ENCODE measurements at places on chromosomes 13 and 19.

DNA sequence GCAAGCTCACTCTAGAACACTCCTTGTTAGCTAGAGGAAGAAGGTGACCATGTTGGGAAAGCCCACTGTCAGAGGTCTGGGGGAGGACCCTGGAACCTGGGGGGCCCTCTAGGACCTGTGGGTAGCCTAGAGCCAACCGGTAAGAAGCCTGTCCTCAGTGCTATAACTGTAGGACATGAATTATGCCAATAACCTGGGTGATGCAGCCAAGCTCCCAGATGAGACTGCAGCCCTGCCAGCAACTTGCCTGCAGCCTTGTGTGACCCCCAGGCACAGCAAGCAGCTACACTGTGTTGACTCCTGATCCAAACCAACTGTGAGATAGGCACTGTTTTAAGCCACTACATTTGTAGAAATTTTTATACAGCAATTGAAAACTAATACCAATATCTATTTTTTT is 122.3 kb downstream of the MIPEP start:
- no peak for DNase-seq

DNA sequence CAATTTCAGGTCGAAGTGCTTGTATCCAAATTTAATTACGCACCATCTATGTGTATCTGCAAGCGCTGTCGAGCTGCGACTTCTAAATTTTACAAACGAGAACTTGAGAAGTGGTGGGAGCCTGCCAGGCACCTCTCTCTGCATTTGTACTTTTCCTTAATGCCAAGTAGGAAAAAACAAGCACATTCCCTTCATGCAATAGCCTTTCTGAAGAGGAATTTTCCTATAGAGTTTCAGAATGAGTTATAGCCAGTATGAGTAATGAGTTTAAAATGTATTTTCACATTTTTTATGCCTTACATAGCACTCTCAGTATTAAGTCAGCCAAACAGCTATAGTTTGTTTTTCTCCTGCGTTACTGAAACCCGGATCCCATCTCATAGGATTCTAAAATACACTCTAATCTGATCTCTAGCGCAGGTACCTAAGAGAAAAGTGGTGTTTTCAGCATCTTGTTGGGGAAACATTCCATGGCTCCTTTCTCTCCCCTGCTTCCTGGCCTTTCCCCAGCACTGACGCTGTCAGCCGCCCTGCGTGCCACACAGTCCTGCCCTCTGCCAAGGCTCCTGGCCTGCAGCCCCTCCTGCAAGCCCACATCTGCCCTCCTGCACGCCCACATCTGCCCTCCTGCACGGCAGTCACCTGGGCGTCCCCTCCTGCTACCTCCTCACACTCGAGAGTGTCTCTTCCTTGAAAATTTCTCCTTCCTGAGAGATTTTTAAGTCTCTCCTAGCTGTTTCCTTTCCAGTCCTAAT is 526.9 kb downstream of the MYO16 start:
- peak; percentile 80 for DNase-seq

- DNase-seq, result no peak
These were observed 38.6 kb upstream of the LAMP1 start for GRCh38 chr13:113258321-113259054.

DNA sequence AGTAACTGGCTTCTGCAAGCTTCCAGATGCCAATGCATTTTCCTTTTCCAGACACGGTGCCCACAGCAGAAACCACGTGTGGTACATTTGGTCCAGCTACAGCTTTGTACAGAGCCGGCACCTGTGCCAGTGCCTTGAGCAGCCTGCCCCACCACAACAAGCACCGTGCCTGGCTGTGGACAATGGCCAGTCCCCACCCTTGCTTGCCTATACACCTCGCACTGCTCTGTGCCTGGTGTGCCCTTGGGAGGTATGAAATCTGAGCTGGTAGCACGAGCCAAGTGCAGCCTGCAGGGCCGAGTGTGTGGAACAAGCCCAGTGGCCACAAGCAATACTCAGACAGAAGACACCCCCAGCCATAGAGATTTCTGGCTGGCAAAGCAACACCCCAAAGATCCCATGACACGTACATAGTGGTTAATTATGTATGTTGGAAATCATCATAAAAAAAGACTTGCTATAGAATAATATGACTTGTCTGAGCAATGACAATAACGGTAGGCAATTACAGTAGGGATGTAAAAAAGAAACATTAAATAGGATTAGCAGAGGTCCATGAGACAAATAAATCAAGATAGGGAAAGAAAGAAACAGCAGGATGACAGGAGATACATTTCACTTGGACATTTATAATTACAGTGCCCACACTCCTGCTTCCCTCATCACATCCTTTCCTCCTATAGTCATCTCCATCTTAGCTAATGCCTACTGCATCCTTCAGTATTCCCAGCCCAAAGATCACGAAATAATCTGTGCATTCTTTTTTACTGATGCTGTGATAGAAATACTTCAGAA is 1399.5 kb downstream of the PCDH9 start:
- no peak for DNase-seq

DNA sequence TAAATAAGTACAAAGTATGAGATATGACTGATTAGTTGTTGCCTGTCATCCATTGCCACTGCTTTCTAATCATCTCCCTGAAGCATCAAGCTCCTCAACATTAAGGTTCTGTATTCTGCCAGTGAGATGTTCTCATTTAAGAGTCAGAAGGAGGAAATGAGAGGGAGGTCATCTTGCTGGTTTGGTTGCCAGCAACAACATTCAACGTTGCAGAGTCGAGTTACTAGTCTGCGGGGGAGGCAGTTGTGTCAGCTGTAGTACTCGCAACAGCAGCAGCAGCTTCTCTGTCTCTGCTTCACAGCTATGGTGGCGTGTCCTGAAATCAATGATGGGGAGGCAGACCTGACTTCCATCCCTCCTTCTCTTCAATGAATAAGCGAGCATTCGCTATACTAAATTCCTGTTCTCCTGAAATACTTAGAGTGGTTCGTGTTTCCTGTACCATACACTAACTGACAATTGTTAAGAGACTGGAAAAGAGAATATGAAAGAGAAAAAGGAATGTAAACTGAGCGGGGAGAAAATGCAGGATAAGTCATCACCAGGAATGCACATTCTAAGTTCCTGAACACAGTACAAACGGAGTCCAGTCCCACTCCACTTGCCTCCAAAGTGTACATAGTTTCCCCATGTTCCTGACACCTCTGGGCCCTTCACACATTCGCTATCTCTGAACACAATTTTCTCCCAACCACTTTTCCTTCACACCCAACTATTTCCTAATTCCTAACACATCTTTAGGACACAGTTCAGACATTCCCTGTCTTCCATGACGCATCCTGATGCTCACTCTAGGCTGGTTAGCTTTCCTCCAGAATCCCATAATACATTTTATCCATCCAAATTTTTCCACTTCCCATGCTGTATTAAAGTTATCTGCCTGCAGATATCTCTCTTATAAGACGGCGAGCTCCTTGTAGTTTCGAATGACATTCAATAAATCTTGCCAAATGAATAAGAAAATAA is 263.0 kb downstream of the KLF12 start:
- DNase-seq, result peak; percentile 46

DNA sequence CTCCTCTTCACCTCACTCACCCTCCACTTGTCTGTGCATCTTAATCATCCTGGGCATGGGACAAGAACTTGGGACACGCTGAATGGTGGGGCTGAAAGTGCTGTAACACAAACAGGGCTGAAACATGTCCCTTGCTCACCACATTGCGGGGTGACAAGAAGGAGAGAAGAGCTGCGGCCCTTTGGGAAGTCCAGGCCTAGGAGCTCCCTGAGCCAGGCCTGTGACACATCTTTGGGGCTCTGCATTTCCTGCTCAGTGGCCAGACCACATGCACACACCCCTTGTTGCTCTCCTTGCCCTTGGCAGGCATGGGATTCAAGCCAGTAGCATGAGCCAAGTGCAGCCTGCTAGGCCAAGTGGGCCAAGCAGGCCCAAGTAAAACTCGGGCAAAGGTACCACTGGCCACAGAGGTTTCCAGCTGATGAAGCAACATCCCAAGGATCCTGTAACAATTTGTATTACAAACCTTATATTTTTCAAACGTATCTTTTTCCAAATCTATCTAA is 1384.3 kb upstream of the PCDH20 start:
- no peak for DNase-seq

DNA sequence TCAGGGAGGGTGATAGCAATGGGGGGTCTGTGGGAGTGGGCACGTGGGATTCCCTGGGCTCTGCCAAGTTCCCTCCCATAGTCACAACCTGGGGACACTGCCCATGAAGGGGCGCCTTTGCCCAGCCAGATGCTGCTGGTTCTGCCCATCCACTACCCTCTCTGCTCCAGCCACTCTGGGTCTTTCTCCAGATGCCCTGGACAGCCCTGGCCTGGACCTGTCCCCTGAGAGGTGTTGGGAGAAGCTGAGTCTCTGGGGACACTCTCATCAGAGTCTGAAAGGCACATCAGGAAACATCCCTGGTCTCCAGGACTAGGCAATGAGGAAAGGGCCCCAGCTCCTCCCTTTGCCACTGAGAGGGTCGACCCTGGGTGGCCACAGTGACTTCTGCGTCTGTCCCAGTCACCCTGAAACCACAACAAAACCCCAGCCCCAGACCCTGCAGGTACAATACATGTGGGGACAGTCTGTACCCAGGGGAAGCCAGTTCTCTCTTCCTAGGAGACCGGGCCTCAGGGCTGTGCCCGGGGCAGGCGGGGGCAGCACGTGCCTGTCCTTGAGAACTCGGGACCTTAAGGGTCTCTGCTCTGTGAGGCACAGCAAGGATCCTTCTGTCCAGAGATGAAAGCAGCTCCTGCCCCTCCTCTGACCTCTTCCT is 9.3 kb upstream of the CEACAM7 start:
- peak; percentile 4 for DNase-seq

DNA sequence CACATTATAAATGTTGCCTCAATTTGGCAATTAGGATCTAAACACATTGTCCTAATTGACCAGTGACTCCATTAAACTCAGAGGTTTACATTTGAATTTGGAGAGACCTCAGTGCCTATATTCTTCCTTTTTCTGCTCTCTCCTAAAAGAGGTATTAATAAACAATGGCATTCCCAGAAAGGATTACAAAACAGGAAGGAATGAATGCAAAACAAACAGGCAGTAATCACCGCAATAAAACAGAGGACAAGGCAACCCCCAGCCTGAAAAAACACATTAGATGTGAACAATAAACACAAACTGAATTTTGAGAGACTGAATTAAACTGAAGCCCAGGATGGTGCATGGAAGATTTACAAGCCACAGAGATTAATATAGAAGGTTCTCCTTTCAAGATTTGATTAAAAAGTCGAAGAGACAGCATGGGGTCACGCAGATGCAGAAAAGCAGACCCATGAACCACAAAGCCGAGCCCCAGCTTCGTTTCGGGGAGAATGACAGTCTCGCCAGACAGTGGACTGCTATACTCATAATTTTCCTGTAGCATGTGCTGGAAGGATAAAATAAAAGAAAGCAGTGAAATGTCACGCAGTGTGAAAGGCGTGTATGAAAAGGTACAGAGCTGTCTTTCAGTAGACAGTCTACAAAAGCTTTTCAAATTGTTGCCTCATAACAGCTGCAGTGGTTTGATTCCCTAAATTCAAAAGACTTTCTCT is 503.0 kb downstream of the LIG4 start:
- no peak for DNase-seq

DNA sequence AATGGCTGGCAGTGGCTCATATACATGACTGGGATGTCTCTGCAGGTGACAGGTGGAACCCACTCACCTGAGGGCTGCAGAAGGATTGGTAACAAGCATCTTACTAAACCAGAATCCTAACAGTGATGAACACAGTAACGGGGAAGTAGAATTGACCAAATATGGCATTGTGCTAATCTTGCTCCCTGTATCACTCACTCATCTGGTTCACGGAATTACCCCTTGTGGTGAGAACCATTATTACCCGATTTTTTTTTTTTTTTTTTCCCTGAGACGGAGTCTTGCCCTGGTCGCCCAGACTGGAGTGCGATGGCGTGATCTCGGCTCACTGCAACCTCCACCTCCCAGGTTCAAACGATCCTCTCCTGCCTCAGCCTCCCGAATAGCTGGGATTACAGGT is 69.5 kb downstream of the PTPRS start:
- DNase-seq, result no peak

DNA sequence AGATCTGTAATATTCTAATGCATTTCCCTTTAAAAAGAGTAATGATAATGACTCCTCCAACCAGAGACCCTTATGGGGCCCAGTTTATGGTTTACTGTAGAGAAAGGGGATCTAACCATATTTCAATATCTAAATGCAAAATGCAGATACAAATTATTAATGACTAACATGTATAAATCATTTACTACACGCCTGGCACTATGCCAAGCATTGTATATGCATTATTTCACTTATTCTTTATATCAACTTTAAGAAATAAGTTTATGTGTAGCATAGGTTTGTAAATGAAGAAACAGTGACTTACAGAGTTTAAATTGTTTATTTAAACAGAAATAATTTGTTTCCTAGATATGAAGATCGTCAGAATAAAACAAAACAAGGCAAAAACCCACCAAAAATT is 86.2 kb upstream of the SCEL start:
- no peak for DNase-seq

- DNase-seq, result no peak
These were observed 3.2 kb upstream of the ZNF627 start for GRCh38 chr19:11594084-11594483.

DNA sequence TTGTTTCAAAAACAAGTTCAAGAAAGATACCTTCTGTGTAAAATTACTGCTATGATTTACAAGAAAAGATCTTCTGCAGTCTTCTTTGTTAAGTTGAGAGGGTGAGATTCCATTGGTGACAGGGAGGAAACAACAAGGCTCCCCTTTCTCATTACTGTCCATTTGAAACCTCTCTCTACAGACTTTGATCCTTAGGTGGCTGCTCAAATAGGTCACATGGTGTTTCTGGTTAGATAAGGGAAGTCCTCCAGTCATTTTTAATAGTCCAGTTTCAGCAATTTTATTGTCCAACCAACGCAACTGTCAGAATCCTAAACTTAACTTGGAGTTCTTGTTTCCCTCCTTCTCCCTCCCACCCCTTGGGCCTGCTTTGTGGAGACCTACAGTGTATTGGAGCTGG is 390.4 kb downstream of the EFNB2 start:
- DNase-seq, result no peak

DNA sequence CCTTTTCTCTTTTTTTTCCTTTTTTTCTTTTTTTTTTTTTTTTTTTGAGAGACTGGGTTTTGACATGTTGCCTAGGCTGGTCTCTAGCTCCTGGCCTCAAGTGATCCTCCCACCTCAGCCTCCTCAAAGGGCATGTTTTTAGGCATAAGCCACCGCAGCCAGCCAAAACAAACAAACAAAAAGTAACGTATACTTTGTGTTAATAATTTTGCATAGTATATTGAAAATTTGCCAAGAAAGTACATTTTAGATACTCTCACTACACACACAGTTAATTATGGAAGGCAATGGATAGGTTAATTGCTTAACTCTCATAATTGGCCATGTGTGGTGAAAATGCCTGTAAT is 1.6 kb upstream of the RAB11B start:
- DNase-seq, result no peak

GRCh38 chr13:84646957-84647356 is 764.7 kb upstream of the SLITRK1 start:
- no peak for DNase-seq

- peak; percentile 26 for DNase-seq
These were observed 46.5 kb upstream of the CLDN10 start for GRCh38 chr13:95505986-95506385.
